AG09319 (cell line): ENCODE measurements at places on chromosomes 6 and 20.

GRCh38 chr6:138013959-138014358, 93.3 kb downstream of the PERP start:
- no peak for DNase-seq

GRCh38 chr6:117149324-117149723, 116.0 kb upstream of the VGLL2 start:
- no peak for DNase-seq

- DNase-seq, result no peak
These were observed 11.2 kb upstream of the BHLHE23 start for GRCh38 chr20:63017826-63018411.

DNA sequence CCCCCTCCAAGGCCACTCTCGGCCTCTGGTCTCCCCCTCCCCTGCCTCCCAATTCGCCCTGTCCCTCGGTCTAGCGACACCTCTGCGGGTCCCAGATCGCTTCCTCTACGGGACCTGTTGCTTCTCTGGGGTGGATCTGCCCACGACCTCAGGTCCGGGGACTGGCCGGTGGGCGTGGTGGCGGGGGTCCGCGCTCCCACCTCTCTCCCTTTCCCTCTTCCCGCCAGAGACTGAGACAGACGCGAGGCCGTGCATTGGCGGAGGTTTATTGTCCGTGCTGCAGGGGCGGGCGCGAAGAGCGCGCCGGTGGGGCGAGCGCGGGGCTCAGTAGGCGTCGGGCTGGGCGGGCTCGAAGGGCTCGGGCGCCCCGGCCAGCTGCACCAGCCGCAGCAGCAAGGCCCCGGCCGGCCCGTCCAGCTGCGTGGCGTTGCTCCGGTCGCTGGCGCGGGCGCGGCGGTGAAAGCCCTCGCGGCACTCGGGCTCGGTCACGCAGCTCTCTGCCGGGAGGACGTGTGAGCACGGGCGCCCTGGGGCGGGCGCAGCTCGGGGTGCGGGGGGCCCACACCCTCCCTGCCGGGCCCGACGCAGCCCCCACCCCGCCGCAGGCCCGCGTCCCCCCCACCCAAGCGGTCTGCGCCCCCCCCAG, 2.1 kb downstream of the AVP start:
- no peak for DNase-seq

DNA sequence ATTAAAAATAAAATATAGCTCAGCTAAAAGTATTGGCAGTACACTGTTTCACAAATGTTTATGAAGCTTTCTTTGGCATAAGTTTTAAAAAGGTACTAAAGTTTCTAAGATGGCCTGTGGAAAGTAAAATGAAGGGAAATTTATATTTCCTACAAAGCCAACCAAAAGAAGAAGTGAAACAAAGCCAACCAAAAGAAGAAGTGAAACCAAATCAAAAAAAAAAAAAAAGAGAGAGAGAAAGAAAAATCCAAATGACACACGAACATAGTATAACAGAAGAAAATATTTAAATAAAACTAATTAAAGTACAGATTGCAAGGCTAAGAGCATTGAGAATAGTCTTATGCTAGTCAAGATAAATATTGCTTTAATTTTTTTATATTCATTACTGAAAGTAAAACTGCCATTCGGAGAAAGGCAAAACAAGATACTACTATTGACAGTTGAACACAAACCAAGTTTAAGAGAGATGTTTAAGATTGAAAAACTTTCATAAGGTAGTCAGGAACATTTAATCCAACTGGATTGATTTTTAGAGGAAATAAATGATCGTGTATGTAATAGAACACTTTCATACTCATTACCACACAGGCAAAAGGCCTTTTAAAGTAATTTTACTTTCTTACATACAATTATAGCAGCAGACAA, 12.8 kb upstream of the KHDRBS2 start:
- DNase-seq, result no peak

DNA sequence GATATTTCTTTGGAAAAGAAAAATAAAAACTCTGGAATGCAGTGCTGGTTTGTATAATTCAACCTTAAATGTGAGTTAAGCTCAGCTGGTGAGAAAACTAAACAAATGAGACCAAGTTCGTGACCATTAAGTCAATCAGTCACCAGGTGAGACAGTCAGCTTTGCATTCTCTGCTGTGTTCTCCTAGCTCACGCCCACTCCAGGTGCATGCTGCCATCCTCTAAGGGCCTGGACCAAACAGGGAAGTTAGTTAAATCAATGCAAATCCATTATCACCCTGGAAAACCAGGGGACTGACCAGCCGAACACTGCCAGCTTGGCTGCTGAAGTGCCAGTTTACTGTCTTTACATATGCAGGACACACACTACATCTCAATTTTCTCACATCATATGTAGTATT, 7.2 kb downstream of the TPBG start:
- DNase-seq, result no peak

DNA sequence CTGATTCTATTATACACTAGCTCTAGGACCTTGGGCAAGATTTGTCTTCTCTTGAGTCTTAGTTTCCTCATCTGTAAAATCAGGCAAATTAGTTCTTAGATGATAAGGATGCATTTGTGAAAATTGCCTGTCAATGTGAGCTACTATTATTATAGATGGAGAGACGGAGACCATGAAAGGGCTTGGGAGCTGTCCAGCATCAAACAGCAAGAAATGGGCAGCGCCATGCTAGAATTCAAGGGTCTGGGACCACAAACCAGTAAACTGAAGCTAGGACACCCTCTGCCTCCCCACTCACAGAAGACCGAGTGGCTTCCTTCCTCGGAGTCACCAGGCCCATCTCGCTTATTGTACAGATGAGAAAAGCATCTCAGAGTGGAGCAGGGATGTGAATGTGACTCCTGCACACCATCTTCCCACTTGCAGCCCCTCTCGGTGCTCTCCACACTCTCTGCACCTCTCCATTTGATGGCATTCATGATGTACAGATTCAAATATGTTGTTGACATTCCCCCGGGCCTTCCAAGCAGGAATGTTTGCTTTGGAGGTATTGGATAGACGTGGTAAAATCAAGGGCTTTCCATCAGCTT, 24.1 kb upstream of the BPIFA3 start:
- no peak for DNase-seq

GRCh38 chr6:121516331-121516730, 80.9 kb downstream of the GJA1 start:
- no peak for DNase-seq

GRCh38 chr6:50842861-50843384, 24.3 kb downstream of the TFAP2B start:
- DNase-seq, result no peak

- DNase-seq, result no peak
These were observed 116.6 kb downstream of the SASH1 start for GRCh38 chr6:148459238-148459637.

- no peak for DNase-seq
These were observed 137.7 kb downstream of the BACH2 start for GRCh38 chr6:90158936-90159335.

- no peak for DNase-seq
These were observed 15.6 kb upstream of the HMGN3 start for GRCh38 chr6:79250107-79250514.

- DNase-seq, result no peak
These were observed 9.0 kb upstream of the FAM110A start for GRCh38 chr20:824490-824889.

DNA sequence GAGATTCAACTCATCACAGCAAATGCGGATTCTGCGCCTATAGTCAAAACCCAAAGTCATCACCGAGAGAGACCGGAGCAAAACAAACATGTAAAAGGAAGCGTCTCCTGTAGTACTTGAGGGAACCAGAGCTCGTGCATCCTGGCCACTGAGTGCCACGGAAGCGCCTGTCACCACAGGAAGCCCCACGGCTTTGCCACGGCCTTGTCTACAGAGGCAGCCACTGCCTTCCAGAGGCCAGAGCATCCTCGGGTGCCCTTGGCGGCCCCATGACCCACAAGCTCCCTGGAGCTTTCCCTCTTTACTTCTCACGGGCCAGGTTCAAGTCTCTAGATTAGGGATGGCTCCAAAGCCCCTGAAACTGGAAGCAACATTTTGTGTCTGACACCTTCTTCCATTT, 7.5 kb downstream of the TCFL5 start:
- DNase-seq, result no peak

- no peak for DNase-seq
These were observed 8.7 kb downstream of the TRIB3 start for GRCh38 chr20:389220-389619.

GRCh38 chr6:22737331-22737730, 168.0 kb downstream of the HDGFL1 start:
- DNase-seq, result no peak
